ENCODE measurements at places on chromosomes 11 and 22.

- peak; percentile 94 for DNase-seq
Observed at GRCh38 chr11:61332797-61333549, at the start of the genes DDB1 and TKFC. DDB1 (minus strand) TSS chr11:61333105; CDS start chr11:61332968, 137 bp downstream. TKFC (plus strand) TSS chr11:61333228; CDS start chr11:61334729, 1,501 bp downstream.

- no peak for DNase-seq
Observed at GRCh38 chr11:48028914-48029680, 48.7 kb downstream of the PTPRJ start.

DNA sequence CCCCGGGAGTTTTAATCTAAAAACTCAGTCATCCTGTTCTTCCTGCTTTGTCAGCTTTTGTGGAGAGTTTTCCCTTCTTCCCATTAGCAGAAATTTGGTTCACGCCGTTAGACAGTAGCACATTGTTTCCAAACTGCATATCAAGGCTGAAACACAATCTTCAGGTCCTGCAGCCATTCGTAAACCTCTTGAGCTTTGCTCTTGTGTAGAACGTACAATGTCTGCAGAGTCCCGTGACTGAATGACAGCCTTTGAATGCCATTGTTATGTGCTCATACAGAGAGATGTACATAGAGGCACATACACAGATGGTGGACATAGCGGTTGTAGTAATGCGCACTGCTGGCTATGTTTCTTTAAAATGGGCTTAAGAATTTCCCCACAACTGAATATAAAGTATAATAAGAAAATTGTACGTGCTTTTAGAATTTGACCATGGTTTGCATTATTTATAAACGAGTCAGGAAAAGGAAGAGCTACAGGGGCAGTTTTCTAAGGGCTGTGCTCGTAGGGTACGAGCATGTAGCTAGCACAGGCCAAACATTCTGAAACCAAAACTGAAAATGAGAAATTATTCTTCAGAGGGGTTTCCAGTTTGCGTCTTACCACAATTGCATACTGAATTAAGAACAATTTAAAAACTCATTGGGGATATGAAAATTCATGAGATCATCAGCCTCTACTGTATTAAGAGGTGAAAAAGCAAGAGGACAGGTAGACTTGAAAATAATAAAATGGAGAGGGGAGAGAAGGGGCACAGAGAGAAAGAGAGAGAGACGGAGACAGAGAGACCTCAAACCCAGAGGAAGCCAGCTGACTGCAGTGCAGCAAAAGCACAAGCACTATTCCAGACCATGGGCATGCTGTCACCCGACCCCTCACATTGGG lies 310.1 kb downstream of the CADM1 start:
- DNase-seq = no peak

- no peak for DNase-seq
Observed at GRCh38 chr11:882596-882995, 28.0 kb downstream of the CHID1 start.

- DNase-seq = no peak
Observed at GRCh38 chr22:47281126-47282106, 519.0 kb downstream of the TBC1D22A start.

DNA sequence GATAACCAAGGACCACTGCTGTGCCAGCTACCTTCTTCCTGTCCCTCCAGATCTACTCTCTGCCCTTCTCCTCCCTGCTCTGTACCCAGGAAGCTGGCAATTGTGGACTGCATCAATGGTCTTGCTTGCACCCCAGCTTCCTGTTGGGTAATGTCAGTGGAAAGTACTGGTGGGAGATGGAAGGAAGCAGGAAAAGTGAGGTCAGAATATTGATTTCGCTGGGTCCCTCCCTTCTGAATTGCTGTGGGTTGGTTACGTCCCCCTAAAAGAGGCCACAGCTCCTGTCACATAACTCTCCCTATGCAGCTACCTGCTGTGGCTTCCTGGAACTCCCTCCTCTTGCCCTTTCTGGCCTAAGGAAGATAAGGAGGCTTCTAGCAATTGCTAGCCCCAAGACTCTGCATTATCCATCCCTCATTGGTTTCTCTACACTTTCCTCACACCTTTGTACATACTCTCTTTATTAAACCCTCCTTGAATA lies 81.2 kb downstream of the RASSF10 start:
- no peak for DNase-seq

DNA sequence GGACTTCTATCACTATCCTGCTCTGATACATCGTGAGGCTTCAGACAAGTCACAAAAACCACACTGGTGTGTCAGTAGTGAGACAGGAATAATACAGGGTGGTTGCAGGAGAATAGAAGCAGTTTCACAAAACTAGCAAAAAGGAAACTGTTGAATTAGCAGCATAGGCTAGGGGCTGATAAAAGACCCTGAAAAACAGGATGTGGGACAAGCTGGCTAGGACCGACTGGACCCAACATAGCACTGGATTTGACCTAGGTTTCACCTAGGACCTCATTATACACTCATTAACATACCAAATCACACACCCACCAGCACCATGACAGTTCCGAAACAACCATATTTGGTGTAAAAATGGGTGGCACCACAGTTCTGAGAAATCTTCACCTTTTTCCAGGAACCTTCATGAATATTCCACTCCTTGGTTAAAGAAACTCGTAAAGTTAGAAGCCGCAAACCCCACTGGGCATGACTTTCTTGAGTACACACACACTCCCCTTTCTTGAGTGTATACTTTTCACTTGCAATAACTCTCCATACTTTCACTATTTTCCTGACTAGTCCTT lies 76.2 kb downstream of the SLC1A2 start:
- DNase-seq = no peak

All from stimulated activated CD8-positive, alpha-beta memory T cell treated with anti-CD3 and anti-CD28 coated beads, Interleukin-4, amount 100 ng/mL, for 1 hour (primary cell).